ENCODE measurements at places on chromosomes 7 and 10. TPM values are rescaled to one million over a fixed set of nuclear protein-coding genes. Genes with fewer than 3 reads are reported as not detected.

Gene AGAP5
- total RNA-seq = 2.0 TPM

Gene SLC16A12
- not detected for total RNA-seq

Gene GBX1
- not detected for total RNA-seq

Gene VKORC1L1
- 39.8 TPM for total RNA-seq

Gene ACSM6
- not detected for total RNA-seq

Gene MINDY3
- 28.0 TPM for total RNA-seq

Gene ASIC3
- 0.83 TPM for total RNA-seq

Gene RSPH10B2
- total RNA-seq = 0.41 TPM

Gene LIPN
- total RNA-seq = not detected

Gene ATP6V1F
- total RNA-seq = 164 TPM

Gene DNAJC30
- total RNA-seq = 19.9 TPM

Gene ZKSCAN5
- 10.6 TPM for total RNA-seq

Gene CPA4
- 21.8 TPM for total RNA-seq

DNA sequence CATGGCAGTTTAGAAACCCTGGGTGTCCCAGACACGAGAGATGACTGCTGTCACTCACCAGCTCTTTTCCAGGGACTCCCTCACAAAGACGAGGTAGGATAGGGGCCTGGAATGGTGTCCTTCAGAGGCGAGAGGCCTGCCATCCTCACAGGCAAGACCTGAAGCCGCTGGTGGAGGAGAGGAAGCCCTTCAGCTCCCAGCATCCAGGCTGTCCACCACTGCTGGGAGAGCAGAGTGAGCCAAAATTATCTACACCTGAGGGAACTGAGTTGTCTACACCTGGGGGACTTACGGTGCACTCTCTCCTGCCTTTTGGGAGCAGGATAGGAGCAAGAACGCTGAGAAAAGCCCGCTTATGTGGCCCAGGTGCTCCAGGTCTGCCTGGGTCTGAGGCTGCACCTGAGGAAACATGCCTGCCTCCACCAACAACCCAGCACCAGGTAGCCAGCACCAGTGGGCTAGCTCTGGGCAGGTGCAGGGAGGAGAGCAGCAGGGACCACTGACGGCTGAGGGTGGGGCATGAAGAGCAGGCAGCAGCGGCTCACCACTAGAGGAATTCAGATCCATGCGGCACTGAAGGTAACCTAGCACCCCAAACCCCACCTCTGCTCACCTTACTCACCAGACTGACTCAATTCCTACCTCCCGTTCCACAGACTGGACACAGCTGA is 357.2 kb downstream of the SH2D4B start:
- no peak for DNase-seq

DNA sequence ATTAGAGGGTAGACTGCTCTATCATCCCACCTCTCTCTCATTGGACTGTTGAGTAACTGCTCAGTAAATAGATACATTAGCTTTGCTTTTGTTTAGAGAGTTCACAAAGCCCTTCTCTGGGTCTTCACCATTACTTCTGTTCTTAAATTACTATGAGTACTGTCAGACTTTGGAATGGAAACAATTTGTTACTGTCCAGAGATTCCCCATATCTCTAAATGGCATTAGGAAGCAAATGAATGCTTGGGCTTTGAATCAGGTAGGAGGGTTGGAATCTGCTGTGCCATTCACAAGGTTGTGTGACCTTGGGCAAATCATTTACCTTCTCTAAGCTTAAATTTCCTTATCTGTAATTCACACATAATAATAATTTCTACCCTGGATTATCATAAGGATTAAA is 541.0 kb upstream of the FZD8 start:
- DNase-seq = no peak

- DNase-seq = no peak
These were observed 2.6 kb upstream of the PCBD1 start for GRCh38 chr10:70890917-70891431.

DNA sequence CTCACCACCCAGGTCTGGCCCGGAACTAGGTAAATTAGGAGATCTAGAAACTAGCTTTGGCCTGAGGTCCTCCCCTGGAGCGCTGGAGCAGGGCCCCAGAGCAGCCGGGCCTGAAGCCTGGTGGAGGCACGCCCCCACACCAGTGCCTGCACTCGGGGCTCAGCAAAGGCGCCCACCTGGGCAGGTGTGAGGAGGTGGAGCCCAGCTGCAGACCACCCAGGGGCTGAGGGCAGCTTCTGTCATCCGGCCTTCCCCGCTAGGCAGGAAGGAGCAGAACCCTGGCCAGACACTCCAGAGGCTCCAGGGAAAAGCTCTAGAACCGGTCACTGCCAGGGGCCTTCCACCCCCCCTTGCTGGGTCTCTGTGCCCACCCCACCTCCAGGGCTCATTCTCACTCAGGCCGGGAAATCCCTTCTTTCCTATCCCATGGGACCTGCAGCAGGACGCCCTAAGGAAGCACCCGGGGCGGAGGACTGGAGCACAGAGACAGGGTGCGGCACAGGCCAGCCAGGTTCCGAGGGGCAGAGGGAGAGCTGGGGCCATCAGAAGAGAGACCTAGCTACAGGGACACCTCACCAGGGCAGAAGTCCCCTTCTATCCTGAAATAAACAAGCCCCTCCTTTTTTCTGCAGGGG is 161.2 kb downstream of the NRF1 start:
- no peak for DNase-seq

DNA sequence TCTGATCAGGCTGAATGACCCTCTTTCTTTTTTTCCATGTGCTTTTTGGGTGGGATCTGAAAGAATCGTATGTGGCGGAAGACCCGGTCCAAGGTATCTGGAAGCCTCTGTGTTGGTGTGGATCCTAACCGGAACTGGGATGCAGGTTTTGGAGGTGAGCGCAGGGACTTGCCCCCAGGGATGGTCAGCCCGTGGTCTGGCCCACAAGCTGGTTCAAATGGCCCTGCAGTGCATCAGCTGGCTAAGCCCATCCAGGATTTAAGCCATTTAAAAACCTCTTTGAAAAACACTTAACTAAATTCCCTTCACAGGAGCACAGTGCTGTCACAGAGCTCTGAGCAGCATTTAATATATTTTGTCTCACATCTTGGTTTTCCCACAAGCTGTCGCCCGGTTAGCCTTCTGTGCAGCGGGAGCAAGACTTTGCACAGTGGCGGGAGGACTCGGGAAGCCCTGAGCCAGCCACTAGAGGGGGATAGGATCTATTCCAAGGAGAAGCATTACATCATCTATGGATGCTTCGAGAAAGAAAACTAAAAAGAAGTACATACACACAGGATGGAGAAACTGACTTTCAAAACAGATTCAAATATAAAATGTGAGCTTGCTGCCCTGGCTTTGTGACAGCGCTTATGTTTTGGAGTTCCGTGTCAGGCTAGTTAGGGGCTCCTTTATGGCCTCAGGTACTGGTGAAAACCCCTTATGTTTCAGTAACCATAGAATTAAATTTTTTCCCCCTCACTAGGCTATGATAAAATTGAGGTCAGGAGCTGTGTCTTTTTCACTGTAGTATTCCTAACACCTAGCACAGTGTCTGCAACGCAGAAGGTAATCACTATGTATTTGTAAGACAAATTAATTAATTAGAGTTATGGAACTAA is 11.3 kb downstream of the CPA2 start:
- DNase-seq = peak; percentile 35

GRCh38 chr10:103067484-103067883 is 125.6 kb downstream of the NT5C2 start:
- DNase-seq = no peak

DNA sequence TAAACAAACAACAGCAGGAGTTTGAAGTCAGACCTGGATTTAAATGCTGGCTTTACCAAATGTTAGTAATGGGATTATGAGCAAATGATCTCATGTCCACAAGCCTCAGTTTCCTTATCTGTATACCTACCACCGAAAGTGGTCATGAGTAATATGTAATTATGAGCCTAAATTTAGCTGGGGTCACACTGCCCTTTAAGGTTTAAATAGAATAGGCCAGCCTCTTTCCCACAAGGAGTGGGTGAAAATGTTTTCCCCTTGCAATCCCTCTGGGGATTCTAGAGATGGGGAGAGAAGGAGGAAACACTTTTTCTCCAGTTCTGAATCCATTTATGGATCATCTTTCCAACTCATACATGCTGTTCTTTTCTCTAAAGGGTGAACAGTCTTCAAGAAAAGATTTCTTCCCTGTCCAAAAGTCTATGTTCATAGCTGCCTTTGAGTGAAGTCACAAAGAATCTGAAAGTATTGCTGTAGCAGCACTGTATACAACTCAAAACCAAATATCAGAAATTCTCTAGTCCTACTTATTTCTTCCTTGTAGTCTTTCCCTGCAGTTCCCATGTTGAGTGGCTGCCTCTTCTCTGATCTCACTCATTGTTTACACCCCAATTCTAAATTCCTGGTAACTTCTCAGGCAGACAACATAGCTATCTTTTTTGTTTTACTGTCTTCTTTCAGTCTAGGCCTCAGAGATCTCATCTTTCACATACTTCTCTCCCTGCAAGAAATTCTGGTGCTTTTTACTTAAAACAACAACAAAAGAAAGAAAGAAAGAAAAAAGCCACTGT is 7.4 kb upstream of the TSPAN12 start:
- DNase-seq = no peak
